NCI-H2107 (cell line): ENCODE measurements at places on chromosomes 7 and 10.

DNA sequence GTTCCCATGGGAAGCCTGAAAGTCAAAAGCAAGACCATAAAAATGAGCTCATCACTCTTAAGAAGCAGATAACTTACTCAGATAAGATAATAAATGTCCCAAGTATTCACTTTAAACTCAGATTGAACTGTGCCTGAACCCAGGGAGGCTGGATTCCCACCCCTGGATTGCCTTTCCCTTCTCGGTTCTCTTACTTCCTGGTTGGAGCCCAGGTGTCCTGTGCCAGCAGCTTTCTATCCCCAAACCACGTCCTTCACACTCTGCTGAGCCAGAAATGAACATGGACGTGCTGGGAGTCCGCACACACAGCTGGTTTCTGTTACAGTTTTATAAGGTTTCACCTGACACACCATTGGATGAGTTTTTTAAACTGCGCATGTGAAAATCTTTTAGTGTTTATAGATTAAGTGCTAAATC, 636.2 kb upstream of the IGFBP3 start:
- DNase-seq, result no peak

GRCh38 chr10:30309403-30309802, 39.7 kb downstream of the MTPAP start:
- DNase-seq, result no peak

DNA sequence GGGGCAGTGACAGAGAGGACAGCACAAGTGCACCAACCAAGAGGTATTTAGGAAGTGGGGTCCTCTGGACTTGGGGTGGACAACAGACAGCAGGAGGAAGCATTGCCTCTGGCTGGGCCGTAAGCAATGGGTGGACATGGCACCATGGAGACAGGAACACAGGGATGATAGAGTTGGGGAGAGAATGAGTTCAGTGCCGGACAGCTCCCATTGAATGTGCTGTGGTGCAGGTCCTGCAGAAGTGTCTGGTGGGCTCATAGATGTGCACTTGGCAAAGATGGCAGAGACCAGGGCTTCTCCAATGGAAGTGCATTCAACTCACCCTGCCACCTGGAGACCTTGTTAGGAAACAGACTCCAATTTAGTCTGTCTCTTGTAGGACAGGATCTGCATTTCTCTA, 341.5 kb upstream of the ZMIZ1 start:
- no peak for DNase-seq

- DNase-seq, result no peak
These were observed 120.7 kb downstream of the DKK1 start for GRCh38 chr10:52434734-52435133.

DNA sequence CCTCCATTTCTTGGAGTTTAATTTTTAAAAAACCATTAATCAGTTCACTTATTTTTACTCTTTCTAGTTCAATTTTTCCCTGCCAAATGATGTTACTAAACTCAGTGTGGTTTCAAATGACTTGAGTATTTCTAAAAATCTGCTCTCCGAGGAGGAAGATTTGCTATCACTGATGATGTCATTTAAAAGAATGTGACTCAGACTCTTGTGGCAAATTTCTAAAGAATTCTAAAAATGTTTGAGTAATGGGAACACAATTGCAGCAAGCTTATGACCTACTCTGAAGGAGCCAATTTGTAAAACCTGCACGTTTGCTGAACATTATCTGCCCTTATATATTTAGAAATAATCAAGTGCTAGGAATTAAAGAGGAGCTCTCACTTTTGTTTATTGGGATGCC, 88.6 kb downstream of the SPAG6 start:
- DNase-seq, result no peak

DNA sequence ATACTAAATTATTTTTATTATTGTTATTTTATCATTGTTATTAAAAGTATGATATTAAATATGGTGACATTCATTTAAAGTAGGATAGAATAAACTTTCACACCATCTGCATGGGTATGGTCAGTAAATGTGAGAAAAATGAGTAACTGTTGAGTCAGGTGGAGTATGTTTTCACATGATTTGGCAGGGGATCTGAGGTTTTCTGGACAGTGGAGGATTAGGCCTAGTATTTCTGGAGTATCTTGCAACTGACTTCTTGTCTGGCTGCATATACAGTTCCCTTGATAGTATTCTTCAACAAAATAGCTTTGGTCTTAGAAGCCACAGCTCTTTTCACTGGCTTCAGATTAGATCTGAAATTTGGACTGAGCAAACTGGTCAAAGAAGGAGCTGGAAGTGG, 54.5 kb downstream of the GBF1 start:
- no peak for DNase-seq

- no peak for DNase-seq
These were observed 48.1 kb upstream of the BMS1 start for GRCh38 chr10:42734536-42734935.

DNA sequence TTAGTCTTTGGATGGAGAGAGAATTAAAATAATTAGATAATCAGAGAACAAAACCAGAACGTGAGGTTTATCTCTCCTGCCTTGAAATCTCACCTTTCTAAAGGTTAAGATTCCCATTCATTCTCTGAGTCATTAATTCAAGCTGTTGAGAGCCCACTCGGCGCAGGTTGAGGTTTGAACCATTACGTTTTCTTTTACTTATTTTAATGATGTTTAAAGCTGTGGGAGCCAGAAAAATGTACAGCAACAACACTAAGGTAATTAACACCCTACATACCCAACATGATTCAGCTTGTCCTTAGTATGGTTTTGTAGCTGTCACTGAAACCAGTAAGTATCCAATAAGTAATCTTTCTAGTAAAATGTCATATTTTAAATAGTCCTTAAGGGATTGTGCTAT, 153.0 kb upstream of the ANK3 start:
- DNase-seq, result no peak

GRCh38 chr7:41544241-41544640, 158.6 kb downstream of the INHBA start:
- no peak for DNase-seq

- DNase-seq, result no peak
These were observed 48.4 kb downstream of the PRR15 start for GRCh38 chr7:29611941-29612544.

DNA sequence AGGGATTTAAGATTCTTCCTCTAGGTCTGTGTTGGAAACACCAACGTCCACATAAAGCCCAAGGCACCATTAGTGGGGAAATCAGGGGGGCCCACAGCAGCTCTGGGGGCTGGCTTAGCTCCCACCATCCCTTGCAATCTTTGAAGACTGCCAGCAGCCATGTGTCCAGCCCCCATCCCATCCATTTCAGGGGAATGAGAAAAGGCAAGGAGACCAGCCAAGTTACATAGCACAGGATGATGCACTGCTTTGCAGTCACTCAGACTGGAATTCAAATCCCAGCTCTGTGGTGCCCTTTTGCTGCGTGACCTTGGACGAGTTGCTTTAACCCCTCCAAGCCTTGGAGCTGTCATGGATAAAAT, 108.9 kb upstream of the ZMIZ1 start:
- no peak for DNase-seq

- DNase-seq, result no peak
These were observed 138.5 kb downstream of the PLXNA4 start for GRCh38 chr7:132437730-132438129.

- DNase-seq, result no peak
These were observed 260.5 kb downstream of the PRPF18 start for GRCh38 chr10:13847201-13847631.

GRCh38 chr10:11009471-11010308, 8.0 kb upstream of the CELF2 start:
- no peak for DNase-seq

DNA sequence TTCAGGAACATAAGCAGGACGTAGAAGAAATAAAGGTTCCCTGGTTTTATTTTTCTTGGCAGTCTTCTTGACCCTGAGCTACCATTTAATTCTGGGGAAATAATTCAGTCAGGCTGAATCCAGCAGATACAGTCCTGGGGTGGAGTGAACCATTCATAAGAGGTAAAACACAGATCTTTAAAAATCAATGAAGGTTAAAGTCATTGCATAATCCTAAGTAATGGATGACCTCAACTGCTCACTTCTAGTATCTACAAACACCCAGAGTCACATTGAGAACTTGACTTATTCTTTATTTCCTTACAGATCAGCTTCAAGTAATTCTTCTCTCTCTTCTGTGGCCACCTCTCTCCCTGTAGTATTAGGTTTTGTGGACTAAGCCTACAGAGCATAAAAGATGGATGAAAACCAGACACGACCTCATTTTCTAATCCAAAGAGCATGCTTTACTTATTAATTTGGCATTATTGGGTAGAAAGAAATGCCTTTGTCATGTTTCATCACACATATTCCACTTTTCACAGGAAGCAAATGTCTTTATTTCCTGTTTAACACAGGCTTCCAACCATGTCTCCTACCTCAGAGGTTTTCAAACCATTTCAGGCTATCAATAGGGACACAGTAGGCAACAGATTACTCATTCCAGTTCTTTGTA, 182.3 kb upstream of the IMMP2L start:
- no peak for DNase-seq

DNA sequence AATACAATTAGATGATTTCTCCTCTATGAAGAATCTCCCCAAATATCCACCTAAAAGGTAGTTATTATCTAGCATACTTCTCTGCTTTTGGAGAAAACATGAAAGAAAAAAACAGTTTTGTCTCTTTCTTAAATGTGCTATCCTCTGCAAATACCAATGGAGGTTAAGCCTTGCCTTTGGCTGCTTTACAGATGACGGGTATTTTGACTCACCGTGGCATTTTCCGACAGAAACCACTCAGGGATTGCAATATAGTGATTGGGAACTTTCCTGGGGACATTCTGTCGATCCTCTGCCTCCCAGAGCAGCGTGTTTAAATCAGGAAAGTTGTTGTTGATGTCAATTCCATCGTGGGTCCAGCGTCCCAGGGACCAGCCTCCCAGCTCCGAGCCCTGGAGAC, 100.6 kb downstream of the GPR26 start:
- no peak for DNase-seq

DNA sequence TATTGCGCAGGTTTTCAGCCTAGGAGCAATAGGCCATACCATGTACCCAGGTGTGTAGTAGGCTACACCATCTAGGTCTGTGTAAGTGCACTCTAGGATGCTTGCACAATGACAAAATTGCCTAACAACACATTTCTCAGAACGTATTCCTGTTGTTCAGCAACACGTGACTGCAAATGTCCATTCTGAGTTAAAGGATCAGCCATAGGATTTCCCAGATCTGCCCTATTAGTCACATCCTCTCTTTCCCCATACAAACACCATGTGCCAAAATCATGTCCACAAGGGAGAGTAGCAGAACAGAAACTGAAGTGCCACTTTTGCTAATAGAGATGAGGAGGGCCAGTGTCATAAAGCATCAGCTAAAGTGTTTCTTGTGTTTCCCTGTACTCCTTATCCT, 42.6 kb upstream of the AMPH start:
- DNase-seq, result no peak

- DNase-seq, result no peak
These were observed 91.9 kb upstream of the MYO3A start for GRCh38 chr10:25842146-25842545.

DNA sequence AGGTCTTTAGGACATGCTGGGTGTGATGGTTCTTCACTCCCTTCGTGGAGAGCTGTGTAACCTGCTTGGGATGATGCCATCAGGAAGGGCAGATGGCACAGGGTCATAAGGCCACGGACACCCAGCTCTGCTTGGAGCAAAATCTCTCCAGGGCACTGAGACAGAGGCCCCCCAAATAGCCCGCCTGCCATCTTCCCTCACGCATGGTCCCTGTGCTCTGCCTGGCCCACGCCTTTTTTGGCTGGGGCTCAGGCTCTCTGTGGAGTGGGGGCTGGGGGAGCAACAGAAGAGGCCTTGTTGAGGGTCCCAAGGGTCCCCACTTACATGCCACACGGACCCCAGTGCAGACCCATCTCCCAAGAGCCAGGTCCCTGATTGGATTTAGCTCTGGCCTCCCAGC, 93.3 kb upstream of the RET start:
- DNase-seq, result no peak

- DNase-seq, result no peak
These were observed 15.3 kb upstream of the CHST12 start for GRCh38 chr7:2387897-2388636.

DNA sequence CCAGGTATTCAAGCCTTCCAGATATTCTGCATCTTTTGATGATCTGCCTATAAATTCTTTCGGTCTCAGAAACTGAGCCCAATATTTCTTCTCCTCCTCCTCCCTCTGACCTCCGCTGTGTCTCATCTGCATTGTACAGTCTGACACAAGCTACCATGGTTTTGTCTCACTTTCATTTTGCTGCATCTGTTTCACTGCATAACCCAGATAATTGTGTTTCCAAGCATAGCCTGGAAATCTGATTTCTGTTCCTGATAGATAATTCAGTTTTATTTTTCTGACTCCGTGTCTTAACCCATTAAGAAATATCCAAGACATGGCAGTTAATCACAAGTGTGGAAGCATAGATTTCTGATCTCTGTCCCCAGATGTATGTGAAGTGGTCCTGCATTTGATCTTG, 374.2 kb upstream of the SEMA3A start:
- no peak for DNase-seq

DNA sequence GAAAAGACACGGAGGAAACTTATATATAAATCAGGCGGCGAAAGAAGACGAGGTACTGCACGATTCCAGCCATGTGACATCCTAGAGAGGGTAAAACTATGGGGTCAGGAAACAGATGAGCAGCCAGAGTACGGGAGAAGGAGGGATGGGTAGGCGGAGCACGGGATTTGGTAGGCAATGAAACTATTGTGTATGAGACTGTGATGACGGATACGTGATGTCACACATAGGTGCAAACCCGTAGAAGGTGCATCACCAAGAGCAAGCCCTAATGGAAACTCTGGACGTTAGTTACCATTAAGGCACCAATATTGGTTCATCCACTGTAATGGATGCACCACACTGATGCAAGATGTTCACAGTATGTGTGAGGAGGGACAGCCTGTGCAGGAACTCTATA, 93.8 kb upstream of the MGMT start:
- no peak for DNase-seq

DNA sequence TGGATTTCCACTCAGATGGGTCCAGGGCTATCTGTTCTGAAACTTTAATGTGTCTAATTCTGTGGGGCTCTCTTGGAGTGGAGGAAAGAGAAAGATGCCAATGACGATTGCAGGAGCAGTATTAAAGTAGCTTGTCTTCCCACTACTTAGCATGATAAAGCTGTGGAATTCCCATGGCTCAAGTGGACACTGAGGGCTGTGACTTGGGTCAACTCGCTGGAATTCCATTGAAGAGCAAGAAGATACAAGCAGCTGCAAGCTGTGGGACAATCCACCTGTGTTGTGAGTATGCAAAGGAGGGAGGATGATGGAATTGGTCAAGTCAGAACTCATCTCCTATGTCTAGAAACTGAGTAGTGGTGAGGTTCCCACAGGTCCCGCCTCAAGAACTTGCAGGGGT, 154.2 kb upstream of the MINDY3 start:
- DNase-seq, result no peak

- DNase-seq, result no peak
These were observed 44.6 kb upstream of the ANAPC16 start for GRCh38 chr10:72171175-72171630.

DNA sequence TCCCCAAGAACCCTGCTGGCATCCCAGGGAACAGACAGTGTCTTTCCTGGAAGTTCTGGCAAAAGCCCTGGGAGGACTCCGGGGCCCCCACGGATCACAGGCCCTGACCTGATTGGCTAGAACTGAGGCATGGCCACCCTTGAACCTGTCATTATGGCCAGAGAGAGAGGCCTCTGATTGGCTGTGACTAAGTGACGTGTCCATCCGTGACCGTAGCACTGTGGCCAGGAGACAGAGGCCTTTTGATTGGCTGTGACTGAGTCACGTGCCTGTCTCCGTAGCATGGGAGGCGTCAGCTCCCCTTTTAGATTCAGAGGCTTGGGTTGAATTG, 163.8 kb downstream of the RGS10 start:
- no peak for DNase-seq
